ENCODE measurements at places on chromosomes 3 and 15.

- no peak for DNase-seq
These were observed 527.9 kb upstream of the TBL1XR1 start for GRCh38 chr3:177725165-177725564.

DNA sequence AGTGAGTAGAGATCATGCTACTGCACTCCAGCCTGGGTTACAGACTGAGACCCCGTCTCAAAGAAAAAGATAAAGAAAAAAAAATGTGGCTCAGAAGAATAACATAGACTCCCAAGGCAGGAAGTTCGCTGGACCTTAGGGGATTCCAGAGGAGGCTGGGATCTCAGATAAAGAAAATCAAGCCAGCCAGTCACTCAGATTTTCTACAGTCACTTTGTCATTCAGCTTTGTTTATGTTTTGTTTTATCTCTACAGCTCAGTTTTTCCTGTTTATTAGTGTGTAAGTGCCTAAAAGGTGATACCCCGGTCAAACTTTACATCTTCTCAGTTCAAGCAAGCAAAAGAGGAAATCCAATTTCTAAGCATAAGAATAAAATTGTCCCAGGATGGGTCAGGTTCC, 6.3 kb downstream of the TMEM202 start:
- DNase-seq, result no peak

DNA sequence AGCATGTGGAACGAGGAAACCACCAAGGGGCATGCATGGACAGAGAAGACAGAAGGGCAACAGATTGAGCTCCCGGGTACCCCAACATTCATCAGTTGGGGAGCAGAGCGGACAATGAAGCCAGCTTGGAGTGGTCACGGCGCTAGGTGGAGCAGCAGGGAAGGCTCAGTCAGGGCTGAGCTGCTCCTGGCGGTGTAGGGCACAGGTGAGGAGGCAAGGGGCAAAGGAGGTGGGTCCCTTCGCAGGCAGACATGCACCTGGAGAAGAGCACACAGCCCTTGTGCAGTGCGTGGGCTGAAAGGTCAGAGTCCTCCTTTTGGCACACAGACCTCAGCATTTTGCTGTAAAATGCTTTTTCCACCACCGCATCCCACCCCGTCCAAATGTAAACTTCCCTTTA, 90.0 kb upstream of the SLC6A6 start:
- DNase-seq, result no peak

- no peak for DNase-seq
These were observed 27.7 kb upstream of the CLDN16 start for GRCh38 chr3:190360228-190360627.

DNA sequence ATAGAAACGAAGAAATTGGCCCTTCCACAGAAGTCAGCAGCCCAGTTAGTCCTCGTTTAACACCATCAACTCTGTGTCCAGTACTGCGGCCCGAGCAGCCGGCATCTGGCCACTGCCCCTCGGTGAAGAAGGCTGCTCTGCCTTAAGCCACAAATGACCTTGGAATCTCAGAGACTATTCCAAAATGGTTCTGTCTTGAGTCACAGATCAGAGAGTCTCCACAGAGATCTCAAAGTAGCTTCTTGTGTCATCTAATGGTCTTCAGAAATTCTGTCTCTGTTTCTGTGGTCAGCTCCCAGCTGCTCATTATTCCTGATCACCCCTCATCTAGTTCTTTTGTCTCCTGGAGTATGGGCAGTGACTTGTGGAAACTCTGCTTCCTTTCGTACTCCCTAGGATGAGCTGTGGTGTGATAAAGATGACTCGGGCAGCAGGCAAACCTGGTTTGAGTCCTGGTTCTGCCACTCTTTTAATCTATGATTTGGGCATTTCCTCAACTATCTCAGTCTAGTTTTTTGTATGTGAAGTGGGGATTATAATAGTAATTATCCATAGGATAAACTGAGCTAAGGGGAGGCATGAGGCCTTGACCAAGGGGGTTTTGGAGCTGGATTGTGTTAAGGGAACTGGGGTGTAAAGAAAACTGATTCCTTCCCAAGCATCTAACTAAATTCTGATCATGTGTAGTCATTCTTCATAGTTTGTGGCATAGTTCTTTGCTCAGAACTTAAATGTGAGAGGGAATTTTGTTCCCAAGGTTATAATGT, 22.6 kb downstream of the CRTC3 start:
- DNase-seq, result no peak

GRCh38 chr3:186022931-186023330, 85.1 kb upstream of the TRA2B start:
- no peak for DNase-seq

DNA sequence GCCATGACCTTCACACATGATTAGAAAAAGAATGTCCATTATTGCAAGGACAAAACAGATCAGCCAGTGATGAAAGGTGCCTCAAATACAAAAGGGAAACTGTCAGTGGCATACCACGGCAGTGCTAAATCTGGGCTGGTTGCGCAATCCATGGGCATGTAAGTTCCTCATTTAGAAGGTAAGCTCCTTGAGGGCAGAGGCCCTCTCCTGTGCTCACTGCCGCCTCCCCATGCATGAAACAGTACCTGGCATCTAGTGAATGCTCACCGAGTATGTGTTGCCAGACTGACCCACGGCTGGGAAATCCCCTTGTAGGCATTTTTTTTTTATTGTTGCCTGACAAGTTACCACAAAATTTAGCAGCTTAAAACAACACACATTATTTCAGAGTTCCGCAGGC, 312.1 kb upstream of the CHRM5 start:
- no peak for DNase-seq

- no peak for DNase-seq
These were observed 92.4 kb upstream of the HES1 start for GRCh38 chr3:194043516-194043915.

- no peak for DNase-seq
These were observed 31.8 kb downstream of the RBM5 start for GRCh38 chr3:50120364-50121071.

- DNase-seq, result no peak
These were observed 24.8 kb upstream of the SHISA5 start for GRCh38 chr3:48528754-48529153.

Data from NCI-H510A (cell line).